ENCODE measurements at places on chromosomes 4 and X.
A peak's percentile ranks its signal among the peaks of the same experiment; 100 is the strongest.

GRCh38 chrX:155086202-155086840 is 15.0 kb downstream of the BRCC3 start:
- peak; percentile 38 for DNase-seq

GRCh38 chr4:87414816-87415215 is 7.6 kb upstream of the NUDT9 start:
- no peak for DNase-seq

GRCh38 chr4:33532821-33533220 is 2711.5 kb downstream of the ARAP2 start:
- no peak for DNase-seq

DNA sequence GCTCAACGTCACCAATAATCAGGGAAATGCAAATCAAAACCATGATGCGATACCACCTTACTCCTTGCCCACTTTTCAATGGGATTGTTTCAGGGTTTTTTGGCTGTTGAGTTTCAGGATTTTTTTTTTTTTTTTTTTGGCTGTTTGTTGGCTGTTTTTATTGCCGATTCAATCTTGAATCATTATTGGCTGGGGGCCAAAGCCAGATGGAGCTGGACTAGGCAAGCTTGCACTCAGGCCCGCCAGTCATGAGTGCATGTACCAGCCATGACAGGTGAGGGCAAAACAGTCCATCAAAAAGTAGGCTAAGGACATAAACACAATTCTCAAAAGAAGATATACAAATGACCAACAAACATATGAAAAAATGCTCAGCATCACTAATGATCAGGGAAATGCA is 13.3 kb downstream of the YIPF7 start:
- no peak for DNase-seq

GRCh38 chrX:130186651-130187050 is 14.9 kb downstream of the RAB33A start:
- DNase-seq, result no peak
